ENCODE measurements at places on chromosomes 1 and 21.

DNA sequence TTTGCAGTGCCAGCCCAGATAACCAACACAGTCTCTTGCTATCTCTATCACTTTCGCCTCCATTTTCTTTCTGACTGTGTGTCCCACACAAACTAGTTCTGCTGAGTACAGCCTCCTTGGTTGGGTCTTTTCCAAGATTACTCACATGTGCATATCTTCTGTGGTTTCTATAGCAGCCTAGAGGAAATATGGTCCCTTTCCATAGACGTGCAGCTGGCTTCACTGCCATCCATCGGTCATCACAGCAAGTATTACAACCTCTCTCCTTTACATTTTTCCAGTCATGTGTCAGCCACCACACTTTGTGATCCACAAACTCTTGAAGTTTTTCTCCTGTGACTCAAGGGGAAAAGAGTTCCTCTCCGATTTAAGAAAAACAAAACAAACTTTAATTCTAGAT is 893.4 kb upstream of the ADGRL4 start:
- DNase-seq = no peak

DNA sequence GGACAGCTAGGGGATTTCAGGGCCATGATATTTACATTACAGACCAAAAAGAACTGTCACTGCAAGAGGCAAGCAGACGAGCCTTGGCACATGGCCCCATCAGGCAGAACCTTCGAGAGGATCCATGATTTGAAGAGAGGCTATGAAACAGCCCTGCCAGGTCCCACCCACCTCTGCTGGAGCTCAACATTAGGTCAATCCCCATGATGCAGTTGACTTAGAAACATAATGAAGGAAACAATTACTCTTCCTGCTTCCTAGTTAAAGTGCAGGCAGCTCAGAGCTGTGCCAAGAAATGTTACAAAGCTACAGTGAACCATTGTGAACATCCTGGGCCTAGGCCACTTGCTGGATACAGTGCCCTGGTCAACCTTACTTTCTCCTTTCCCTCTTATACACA is 41.7 kb upstream of the PTCH2 start:
- no peak for DNase-seq

DNA sequence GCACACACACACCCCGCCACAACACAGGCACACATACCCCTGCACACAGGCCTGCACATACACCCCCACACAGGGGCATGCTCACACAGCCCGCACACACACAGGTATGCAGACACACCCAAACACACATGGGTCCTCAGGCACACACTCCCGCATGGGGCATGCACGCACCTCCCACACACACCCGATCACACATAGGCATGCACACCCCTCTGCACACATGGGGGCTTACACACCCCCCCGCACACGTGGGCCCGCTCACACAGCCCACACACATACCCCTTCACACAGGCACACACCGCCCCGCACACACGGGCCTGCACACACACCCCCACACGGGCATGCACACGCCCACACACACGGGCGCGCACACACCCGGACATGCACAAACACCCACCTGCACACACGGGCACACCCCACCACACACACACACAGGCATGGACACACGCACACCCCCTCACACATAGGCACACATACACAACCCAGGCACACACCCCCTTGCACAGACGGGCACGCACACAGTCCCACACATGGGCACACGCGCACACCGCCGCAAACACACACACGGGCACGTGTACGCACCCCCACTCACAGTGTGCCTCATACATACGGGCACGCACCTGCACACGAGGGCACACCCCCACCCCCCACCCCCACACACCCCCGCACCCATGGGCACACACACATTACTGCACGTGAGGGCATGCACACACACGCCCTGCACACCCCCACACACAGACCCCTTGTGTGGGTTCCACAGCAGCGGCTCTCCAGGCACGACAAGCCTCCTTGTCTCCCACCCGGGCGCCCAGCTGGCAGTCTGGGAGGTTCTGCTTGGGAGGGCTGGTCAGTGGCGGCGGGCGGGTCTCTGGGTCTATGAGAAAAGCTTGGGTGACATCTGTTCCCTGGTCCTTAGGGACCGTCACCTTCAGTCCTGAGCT is 8.3 kb downstream of the ATAD3B start:
- no peak for DNase-seq

DNA sequence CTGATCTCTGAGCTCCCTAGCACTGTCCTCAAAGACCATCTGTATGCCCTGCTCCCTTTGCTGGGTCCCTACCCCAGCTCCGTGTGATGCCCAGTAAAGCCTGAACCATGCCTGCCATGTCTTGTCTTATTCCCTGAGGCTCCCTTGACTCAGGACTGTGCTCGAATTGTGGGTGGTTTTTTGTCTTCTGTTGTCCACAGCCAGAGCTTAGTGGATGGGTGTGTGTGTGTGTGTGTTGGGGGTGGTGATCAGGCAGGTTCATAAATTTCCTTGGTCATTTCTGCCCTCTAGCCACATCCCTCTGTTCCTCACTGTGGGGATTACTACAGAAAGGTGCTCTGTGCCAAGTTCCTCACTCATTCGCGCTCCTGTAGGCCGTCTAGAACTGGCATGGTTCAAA is 5.7 kb downstream of the GSTM5 start:
- no peak for DNase-seq

DNA sequence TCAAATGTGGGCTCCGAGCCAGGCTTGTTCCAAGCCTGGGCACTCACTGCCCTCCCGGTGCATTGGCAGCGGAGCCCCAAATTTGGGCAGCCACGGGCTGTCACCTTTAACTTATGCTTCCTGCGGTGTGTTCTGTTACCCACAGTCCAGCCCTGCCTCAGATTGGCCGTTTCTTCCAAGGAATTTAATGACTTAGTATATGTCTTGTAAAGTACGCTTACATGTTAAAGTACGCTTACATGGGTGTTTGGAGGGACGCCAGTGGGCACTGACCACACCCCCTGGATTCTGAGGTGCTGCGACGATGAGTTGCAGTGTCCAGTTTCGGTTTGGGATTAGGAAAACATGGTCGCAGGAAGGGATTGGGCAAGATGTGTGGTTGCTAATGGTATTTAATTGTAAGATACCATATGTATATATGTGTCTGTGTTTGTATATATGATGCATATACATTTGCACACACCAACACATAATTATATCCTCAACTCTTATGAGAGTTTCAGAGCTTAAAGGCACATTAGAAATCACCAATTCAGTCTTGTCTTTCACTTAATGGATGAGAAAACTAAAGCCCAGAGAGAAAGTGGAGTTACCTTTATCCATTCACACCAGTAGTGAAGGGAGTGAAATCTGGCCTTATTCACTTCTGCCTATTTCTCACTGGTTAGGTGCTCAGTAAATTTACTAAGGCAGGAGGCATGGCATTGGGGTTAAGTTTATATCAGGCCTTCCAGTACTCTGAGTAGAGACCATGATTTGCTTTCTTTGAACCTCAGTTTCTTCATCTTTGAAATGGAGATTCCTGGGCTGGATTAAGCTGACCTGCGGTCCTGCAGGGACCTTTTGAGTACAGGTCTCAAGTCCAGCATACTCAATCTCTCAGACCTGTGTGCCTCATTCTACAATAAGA is 1.0 kb downstream of the SMYD2 start:
- no peak for DNase-seq

- DNase-seq = no peak
Measured at GRCh38 chr1:192157067-192157466, 1.2 kb upstream of the RGS18 start.

DNA sequence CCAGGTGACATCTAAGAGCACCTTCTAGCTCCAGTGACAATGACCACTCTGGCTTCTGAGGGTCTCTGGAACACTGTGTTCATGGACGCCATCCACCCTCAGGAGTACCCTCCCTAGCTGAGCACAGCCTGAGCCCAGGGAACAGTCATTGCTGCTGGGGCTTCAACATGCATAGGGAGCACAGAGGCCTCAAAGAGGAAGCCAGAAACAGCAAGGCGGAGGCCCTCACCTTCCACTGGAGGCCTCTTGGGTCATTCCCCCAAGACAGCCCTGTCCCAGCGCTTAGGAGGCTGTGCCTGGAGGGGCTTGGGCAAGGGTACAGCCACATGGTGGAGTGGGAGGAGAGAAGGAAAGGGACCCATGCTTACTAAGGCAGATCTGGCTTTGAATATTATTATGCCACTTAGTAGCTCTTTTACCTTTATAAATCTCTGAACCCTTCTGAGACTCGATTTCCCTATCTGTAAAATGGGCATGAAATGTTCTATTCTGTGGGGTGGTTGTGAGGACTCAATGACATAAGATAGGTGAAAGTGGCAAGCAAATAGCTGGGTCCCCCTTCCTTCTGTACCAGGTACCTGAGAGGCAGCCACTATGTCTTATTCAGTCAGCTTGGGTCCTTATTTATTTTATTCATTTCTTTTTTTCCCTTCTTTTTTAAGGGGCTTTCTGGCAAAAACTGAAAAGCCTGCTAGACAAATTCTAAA is 32.8 kb downstream of the PTAFR start:
- no peak for DNase-seq

DNA sequence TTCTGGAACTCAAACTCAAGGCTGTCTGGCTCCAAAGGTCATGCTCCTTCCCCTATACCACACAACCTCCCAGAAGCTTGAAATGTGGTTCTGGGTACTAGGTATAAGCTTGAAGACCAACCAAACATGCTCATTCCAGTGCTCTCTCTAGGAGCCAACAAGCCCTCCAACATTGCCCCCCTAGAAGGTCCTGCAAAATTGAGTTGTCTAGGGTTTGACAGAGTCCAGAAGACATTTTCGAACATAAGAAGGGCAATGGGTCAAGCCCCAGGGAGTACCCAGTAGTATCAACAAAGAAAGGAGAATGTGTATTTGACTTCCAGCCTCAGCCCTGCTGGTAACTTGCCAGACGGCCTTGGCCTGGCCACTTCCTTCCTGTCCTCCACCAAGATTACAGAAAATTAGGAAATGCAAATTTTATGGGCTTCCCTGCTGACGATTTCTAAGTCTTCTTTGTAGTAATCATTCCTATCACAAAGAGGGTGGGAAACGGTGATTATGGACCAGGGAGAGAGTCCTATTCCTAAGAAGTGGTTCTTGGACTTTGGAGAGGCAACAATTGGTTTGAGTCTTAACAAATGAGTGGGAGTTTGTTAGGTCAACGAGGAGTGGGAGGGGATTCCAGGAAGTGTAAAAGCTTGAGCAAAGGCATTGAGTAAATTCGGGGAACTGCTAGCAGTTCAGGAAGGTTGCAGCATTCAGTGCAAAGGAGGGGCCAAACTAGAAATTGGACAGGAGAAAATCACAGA is 18.7 kb upstream of the SLAMF1 start:
- no peak for DNase-seq

- DNase-seq = no peak
Measured at GRCh38 chr1:100387209-100387608, 34.9 kb downstream of the CDC14A start.

- DNase-seq = no peak
Measured at GRCh38 chr1:196001188-196001587, 607.1 kb downstream of the KCNT2 start.

DNA sequence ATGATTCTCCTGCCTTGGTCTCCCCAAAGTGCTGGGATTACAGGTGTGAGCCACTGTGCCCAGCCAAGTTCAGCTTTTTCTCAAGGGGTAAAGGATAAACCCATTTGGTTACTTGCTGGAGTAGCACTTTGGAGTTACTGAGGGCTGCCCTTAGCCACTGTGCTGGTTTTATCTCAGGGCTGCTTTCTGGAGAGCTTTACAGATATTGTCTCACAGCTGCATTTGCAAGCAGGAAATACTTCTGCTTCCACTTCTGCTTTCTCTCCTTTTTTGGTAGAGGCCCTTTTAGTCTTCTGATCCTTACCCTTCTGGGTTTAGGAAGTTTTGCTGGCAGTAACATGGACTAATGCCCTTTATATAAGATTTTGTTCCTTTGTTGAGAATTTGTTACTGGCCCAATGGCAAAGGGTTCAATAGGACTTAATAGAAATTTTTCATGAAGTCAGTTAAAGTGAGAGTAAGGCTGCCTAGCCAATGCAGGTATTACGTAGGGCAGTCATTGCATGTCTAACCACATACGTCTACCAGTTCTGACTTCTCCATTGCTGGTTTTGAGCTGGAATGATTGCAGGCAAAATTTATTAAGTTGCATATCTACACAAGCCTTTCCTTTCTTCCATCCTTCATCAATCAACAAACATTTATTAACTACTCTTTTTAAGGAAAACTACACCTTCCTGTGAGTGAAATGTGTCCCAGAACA is 24.4 kb downstream of the CAP1 start:
- no peak for DNase-seq

DNA sequence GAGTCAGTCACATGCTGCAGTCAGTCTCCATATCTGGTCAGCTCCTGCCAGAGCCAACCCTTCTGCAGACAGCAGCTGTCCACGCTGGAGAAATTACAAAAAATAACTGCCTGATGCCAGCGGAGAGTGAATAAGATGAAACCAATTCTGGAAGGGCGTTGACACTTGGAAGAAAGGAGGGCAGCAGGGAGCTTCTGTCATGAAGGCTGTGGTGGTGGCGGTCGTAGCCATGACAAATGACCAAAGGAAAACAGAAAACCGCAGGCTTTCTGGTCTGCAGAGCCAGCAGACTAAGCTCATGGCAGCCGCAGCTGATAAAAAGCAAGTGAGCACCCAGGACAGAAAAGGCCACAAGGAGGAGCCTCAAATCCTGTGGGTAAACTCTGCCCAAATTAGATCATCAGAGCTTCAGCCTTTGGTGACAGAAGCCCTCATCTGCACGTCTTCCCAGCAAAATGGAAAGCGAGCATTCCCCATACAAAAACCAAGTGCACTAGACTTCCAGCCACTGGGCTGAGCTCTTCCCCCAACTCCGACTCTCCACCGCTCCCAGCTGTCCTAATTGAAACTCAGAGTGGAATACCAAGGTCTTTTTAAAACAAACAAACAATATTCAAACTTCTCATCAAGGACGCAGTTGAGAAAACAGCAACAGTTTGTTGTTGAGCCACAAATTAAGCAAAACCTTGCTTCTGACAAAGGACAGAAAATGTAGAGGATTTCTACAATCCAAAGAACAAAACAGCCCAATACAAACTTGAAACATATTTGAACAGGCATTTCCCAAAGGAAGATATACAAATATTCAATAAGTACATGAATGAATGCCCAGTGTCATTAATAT is 28.7 kb downstream of the RSPH1 start:
- DNase-seq = peak; percentile 32

DNA sequence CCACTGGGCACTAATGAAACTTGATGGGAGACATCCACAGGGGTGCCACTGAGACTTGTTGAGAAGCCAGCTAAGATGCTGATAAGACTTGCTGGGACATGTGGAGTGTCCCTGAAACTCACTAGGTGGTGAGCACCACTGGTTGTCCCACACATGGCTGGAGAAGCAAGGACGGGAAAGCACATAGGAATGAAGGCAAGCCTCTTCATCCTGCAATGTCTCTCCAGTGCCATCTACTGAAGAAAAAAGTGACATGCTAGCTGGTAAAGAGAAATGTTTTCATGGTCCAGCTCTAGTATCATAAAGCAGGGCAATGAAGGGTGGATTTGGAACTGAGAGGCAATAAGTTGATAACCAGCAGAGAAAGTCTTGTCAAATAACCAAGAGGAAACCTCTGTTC is 283.0 kb downstream of the PAPPA2 start:
- peak; percentile 12 for DNase-seq

Measured in SHP77 (cell line).